ENCODE measurements at places on chromosomes 7 and 10.

GRCh38 chr7:131008840-131009711 is 275.1 kb upstream of the KLF14 start:
- DNase-seq: no peak

DNA sequence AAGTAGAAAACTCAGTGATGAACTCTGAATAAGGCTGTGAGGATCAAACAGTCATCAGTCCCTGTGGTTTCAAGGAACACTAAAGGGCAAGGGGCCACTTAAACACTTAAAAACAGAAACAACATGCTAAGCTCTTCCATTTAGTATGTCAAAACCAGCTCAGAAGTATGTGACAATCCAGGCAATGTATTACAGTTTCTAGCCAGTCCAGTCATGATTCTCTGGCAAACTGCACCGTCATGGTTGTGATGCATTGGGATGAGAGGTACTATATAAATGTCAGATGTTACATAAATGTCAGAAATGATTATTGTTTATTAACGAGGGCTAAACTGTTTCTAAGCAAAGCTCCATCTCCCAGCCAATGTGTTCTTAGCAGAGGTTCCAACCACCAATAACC is 4.7 kb upstream of the CREB5 start:
- DNase-seq: no peak

DNA sequence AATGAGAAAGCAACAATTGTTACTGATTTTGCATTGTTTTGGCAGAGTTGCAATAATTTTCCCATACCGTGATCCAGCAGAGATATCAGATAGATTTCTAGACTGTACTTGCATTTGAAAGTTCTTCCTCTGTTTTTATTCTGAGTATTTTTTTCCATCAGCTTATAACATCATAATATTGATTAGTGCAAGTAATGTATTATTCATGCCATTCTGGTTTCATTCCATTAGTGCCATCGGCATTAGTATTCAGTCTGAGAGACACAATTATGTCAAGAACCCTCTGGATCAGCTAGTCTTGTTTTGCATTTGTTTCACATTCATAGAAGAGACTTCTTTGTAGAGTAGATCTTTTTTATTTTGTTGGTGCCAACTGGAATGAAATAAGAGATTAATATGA is 304.0 kb downstream of the BBS9 start:
- no peak for DNase-seq

DNA sequence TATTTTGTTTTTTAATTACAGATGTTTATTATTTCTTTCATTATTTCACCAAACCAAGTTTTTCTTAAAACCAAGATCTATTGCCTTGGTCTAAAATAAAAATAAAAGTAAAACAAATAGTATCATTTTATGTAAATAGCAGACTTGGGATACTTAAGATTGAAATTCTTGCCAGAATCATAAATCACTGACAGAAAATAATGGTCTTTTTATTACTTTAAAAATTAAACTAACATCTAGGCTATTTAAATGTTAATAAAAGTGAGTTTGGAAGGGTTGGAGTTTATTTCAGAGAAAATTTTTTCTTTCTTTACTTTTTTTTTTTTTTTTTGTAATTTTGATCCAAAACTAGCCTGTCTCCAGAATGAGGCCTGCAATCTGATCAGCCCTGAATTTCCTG is 568.0 kb upstream of the IGFBP3 start:
- no peak for DNase-seq

GRCh38 chr7:78071491-78072200 is 273.1 kb downstream of the PHTF2 start:
- DNase-seq: no peak

DNA sequence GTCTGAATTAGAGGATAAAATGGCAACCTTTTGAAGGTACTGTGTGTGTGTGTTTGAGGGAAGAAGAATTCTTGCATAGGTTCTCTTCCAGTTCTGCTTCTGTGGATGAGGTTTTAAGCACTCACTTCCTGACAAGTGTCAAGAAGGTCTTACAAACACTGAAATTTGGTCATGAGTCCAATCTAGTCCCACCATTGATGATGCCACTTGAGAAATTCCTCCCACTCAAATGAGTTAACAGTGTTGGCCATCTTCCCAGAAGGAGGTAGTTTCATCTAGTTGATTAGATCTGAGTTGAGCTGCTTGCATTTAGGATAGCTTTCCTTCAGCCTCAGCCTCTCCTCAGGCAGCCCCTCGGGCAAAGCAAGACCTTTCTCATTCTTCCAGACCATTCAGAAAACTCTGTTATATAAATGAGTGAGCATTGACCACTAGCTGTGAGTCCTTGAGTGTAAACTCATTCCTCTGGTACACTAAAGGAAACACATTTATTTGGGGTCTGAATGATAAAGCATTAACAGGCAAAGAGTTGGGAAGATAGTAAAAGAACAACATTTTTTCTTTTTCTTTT is 189.5 kb downstream of the TRIL start:
- no peak for DNase-seq

DNA sequence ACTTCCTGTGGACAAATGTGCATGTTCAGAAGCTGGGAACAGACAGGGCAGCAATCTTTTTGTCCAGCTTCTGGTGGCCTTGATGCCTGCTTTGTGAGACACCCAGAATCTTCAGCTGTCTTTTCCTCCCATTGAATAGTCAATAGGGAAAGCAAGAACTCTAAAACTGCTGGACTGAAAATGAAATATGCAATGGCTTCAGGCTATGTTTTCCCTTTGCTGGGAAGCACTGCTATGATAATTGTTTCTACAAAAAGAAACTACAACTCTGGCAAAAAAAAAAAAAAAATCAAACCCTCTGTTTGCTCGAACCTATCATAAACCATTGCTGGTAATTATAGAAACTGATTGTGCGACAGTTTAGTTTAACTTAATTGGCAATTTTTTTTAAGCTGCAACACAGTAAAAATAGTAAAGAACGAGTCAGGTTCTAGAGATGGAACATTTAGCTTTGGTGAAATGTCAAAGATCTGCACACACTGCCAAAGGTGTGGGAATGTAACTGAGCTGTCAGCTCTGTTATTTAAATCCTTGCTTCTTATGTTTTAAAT is 79.1 kb upstream of the NEUROD6 start:
- no peak for DNase-seq

- DNase-seq: no peak
Measured at GRCh38 chr10:97538839-97539238, 33.7 kb upstream of the ANKRD2 start.

DNA sequence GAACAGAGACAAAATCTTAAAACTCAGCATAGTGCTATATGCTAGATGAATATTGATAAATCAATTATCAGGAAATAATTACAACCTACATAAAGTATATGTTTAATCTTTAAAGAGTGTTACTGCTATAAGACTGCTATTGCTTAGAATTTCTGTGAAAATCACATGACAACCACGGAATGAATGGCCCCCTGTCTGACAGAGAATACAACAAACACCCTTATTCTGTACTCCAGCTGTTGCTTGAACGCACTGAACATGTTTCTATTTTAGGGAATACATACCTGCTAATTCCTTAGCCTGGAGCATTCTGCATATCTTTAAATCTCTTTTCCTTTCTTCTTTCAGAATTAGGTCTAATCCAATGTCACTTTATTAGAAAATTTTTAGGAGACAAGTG is 452.4 kb upstream of the PHF14 start:
- no peak for DNase-seq

DNA sequence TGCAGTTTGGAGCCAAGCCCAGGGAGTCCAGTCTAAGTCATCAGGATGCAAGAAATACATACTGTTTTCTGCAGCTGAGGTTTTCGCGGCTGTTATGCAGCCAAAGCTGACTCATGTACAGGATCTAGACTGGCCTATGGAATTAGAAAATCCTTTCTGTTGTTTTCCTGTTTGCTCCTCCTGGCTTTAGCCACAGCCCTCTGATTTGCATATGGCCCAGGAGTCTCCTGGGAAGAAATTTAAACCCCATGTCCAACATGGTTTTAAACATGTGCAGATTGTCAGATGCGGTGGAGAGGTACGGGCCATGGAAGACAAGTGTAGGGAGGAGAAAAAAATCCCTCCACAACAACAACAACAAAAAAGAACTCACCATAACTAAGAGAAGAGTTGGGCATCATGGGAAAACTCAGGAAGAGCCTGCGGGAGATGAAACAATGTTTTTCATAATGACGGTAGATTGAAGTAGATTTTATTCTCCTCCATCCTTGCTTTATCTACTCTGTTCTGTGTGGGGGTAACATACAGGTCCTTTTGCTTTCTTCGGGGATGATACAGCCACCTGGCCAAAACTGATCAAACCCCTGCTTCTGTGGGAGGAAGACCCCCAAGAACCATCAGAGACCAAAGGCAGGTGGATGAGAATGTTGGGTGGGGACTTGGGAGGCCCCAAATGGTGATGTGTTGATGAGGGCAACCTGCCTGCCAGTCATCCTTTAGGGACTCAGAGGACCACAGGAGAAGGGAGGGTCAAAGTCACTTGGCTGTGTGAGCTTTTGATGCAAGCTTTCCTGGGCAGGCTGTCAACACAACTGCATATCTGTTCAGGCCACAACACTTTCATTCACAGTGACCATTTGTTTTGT is 29.8 kb upstream of the GNA12 start:
- peak; percentile 12 for DNase-seq

GRCh38 chr10:65358565-65358964 is 1567.3 kb upstream of the LRRTM3 start:
- no peak for DNase-seq

- DNase-seq: no peak
Measured at GRCh38 chr7:119959811-119960210, 313.2 kb upstream of the KCND2 start.

GRCh38 chr10:44992732-44993225 is 7.9 kb upstream of the ZNF22 start:
- DNase-seq: no peak

GRCh38 chr10:30832749-30833627 is 198.7 kb downstream of the ZNF438 start:
- DNase-seq: no peak

DNA sequence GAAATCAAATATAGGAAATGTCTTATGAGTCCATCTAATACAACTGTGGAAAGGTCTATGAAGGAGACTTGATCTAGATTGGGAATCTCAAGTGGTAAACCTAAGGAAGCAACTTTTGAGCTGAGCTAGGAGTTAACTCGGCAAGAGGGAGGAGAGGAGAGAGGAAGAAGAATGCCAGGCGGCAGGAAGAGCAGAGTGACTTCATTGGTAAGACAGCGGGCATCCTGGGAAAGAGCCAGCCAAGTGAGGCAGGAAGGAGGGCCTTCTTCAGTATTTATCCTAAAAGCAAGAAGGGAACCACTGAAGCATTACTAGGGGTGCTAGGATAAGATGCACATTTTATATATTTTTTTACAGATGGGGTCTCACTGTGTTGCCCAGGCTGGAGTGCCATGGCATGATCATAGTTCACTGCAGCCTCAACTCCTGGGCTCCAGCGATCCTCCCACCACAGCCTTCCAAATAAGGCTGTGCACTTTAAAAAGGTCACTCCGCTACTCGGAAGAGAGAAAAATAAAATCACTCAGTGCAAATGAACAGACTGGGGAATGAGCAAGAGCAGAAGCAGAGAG is 2.0 kb downstream of the BCL7B start:
- no peak for DNase-seq

DNA sequence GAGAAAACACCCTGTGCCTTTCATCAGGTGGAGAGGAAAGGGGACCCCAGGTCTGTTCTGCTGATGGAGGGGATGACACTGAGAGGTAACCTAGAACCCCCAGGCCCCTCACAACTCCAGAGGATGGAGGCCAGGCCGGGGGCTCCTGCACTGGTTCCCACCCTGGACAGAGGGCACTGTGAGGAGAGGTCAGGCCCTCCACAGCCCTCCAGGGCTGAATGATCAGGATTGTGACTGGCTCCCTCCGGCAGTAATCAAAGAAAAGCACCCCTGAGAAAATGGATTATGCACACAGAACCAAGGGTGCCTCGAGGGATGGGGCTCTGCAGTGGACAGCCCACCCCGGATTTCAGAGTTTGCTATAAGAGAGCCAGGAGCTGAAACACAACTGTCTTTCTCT is 502.8 kb downstream of the TCERG1L start:
- no peak for DNase-seq

DNA sequence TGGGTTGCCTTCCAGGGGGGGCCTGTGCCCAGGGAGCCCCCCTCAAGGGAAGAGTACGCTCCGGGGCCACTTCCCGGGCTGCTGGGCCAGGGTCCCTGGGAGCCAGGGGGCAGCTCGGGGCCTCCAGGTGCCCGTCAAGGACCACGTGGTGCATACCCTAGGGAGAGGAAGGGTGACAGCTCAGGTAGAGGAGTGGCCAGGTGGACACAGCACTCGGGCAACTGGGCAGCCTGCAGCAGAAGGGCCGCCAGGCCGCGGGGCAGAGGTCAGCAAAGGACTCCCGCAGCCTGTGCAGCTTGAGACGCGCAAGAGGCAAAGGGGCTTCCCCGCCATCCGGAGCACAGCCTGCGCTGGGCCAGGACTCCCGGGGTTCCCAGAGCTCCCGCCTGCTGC is 26.4 kb downstream of the AP5Z1 start:
- no peak for DNase-seq

GRCh38 chr7:134726581-134726980 is 52.9 kb upstream of the CALD1 start:
- DNase-seq: no peak

DNA sequence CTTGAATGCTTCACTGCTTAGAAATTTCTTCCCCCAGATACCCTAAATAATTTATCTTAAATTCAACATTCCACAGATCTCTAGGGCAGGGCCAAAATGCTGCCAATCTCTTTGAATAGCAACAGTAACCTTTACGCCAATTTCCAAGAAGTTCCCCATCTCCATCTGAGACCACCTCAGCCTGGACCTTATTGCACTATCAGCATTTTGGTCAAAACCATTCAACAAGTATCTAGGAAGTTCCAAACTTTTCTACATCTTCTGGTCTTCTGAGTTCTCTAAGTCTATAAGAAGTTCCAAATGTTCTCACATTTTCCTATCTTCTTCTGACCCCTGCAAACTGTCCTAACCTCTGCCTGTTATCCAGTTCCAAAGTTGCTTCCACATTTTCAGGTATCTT is 1306.9 kb upstream of the SORCS1 start:
- DNase-seq: no peak

DNA sequence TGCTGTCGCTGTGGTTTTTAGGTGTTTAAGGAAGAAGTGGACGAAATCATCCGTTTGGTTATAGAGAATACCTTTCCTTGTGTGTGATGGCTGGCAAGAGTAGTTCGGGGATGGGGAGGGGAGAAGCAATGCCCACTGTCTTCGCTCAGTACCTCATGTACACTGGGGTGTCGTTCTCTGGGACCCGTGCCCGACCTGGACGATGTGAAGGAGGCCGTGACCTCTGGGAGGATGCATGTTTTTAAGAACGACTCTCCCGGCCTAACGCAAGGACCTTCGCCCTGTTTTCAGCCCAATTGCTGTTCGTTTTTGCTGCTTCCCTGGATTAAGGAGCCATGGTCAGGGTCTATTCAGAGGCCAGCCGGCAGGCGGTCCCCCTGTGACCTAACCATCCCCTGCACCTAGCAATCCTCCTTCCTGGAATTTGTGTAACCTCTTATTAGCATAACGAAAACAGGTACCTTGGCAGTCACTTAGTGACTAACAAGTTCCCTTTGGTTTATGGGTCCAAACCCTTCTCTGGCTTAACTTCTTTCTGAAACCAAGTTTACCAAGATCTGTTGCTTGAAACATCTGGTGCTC is 1.3 kb downstream of the NFE2L3 start:
- no peak for DNase-seq
